ENCODE measurements at places on chromosomes 2 and 18. TPM values are rescaled to one million over a fixed set of nuclear protein-coding genes. Genes with fewer than 3 reads are reported as not detected.

GRCh38 chr2:2613279-2614199 is 282.5 kb upstream of the MYT1L start:
- peak; percentile 83 for DNase-seq

- DNase-seq: no peak
Observed at GRCh38 chr2:223979730-223980396, 22.6 kb downstream of the MRPL44 start.

TDRD15 gene
- total RNA-seq: not detected

- no peak for DNase-seq
Observed at GRCh38 chr2:176747928-176748327, 464.7 kb upstream of the HNRNPA3 start.

ARHGAP25 gene
- total RNA-seq: 3.6 TPM

DNA sequence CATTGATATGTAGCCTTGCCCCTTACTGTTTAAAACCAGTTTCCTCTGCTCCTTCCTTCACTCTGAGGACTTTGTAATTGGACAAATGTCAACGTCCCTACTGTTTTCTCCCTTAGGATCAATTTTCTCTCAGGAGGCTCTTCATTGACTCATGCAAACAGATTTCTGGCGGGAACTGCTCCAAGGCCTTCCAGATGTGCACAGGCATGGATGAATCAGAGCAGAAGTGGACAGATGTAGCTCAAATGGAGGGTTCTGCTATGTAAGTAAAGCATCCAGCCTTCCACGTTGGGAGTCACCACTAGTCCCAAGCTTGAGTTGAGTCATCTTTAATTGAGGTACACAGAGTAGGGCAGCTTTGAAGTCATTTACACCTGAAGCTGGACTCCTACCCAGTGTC is 34.1 kb upstream of the ZDBF2 start:
- no peak for DNase-seq

FSIP2 gene
- 5.9 TPM for total RNA-seq

GRCh38 chr2:16117791-16118610 is 177.7 kb downstream of the MYCN start:
- no peak for DNase-seq

DNA sequence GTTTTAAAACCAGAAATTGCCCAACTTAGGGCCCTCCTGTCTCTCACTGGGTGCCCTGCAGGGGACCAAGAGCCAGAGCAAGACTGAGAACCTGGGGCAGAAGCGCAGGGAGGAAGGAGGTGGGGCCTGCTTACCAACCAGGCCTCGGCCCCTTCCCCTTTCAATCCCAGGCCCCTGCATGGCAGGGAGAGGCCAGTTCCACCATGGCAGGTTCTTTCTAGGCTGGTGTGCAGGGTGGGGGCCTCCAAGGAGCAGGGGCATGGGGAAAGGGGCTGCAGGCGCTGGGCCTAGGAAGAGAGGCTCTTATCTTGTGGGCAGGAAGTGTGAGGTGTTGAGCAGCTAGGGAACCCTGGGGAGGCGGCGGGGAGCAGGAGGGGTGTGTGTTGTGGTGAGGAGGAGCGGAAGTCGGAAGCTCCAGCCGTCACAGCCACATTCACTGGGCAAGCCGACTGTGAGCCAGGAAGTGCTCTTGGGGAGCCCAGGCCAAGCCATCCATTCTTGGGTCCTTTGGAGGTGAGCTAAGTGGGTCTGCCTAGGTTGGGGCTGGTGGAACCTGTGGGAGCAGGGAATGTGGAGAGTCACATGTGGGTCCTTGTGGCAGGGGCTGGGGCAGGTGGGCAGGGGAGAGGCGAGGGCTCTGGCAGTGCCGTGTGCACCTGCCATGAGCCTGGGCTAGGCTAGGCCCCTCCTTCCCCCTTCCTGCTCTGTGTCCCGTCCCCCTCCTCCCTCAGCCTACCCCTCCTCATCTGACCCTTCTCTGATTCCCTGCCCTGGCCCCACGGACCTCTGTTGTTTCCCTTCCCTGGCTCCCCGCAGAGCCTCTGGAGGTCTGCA is at the start of gene PSD4:
TSS of gene PSD4 (plus strand) at position 430 of the 834 bp plus-strand sequence. CDS start 8,486 bp downstream, outside the sequence.
- peak; percentile 56 for DNase-seq

GRCh38 chr18:78679031-78679430 is 300.6 kb upstream of the SALL3 start:
- no peak for DNase-seq

DNA sequence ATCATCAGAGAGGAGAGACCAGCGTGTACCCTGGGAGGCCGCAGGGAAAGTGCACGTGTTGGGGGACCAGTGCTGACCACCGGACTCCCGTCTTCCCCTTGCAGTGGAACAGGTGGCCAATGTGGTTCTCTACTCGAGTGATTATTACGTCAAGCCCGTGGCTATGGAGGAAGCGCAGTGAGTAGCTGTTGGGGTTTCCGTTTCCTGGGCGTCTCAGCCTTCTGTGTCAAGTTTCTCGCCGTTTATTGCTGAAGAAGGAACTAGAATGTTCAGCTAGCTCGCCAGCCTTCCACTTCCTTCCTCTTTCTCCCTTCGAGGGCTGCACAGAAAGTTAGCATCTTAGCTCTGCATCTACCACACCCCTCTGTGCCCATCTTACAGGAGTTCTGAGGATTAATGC is 22.8 kb upstream of the DGKD start:
- DNase-seq: peak; percentile 62

GRCh38 chr2:159695795-159696448 is 16.4 kb upstream of the MARCHF7 start:
- no peak for DNase-seq

DNA sequence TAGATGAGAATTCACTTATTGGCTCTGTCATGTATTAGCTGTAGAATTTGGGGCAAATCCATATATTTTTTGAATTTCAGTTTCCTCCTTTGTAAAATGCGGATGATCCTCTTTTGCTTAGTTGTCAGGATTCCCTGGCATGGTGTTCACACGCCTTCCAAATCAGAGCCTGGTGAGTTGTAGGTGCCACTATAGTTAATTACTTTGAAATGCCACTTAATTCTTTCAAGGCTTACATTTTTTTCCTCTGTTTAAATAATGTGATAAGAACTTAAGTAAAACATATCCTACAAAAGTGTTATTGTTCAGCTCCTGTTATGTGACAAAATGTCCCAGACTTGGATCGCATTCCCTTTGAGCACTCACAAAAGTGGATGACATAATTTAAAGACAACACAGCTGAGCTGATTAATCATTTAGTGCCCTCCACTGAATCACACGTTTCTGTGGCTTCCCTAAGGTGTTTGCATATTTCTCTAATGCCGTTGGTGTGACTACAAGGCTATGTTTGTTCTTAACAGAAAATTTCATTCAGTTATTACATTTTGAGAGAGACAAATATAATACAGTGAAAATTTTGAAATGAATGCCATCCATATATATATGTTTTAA is 471.2 kb upstream of the CHST9 start:
- no peak for DNase-seq

DNA sequence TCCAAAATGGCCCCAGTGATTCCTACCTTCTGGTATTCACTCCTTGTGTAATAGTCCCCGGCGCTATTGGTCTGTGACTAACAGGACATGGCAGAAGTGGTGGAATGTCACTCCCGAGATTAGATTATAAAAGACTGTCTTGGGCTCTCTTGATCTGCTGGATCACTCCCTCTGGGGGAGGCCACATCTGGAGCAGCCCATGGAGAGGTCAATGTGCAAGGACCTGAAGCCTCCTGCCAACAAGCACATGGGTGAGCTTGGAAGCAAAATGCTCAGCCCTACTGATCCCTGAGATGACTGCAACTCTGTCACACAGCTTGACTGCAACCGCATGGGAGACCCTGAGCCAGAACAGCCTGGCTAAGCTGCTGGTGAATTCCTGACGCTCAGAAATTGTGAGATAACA is 94.3 kb upstream of the GLI2 start:
- no peak for DNase-seq

DNA sequence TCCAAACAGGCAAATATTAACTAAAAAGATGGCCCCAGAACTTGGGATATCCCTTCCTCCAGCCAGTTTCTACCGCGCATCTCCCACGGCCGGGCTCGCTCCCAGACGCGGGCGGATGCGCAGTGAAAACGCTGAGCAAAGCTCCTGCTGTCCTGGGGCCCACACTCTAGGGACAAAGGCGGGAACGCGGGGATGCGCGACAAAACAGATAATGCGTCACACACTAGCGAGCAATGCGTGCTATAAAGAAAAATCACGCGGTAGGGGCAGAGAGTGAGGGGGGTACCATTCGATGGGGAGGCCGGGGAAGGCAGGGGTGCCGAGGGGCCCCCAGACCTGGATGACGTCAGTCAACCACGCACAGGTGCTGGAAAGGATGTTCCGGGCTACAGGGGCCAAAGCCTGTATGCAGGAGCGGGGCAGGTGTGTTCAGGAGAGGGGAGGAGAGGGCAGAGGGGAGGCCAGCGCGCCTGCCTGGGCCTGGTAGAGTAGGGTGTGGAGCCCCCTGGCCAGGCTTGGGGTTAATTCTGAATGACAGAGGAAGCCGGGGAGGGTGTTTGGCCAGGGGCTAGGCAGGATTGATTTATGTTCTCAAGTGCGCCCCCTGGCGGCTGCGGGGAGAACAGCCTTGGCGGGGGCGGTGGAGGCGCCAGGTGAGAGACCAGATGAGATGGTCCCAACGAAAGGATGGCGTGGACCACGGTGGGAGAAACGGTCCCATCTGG is 14.9 kb upstream of the ITM2C start:
- peak; percentile 63 for DNase-seq

DNA sequence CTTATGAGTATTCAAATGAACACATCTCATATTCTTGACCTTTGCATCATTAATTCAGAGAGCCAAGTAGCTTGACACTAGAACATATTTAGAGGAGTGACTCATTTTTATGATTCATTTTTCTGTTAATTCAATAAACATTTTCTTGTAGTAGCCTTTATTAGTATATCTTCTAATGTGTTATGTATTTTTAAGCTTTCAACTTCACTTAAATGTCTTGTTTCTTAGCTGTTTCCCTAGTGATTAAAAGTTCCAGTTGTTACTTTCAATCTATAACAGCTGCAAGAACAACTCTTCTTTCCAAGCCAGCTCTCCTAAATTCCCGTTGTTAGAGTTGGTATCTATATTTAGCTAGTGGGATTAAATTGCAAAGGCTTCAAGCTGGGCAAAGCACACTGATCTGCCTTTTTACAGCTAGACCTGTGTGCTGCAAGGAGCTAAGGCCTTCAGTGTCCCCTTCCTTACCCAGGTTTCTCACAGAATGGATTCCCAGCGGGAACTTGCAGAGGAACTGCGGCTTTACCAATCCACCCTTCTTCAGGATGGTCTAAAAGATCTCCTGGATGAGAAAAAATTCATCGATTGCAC is at the start of gene KLHL41:
TSS of gene KLHL41 (plus strand) at position 405 of the 588 bp plus-strand sequence. CDS start at position 482, 77 bp downstream.
- no peak for DNase-seq

GRCh38 chr2:223523551-223524001 is 78.6 kb downstream of the SCG2 start:
- DNase-seq: no peak

DNA sequence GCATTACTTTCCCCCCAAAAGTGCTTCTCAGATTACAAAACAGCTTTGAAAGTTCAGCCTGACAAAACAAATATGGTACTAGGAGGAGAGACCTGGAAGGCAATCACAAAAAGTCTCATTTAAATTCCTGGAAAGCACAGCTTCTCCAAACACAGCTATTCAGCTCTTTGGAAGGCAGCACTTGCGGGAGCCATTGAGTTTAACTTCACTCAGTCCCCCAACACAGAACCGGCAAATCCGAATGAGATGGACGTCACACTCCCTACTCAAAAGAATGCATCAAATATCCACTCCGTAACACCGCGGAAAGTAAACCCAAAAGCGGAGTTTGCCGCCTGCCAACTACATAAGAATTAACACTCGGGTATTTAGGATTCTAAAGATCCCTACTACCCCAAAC is 638 bp downstream of the ST6GAL2 start:
- DNase-seq: no peak

GRCh38 chr18:1653873-1654272 is 749.2 kb downstream of the ADCYAP1 start:
- DNase-seq: no peak

GPAT2 gene
- 2.4 TPM for total RNA-seq

GRCh38 chr2:16316456-16317210 is 349.0 kb downstream of the CYRIA start:
- DNase-seq: no peak

DNA sequence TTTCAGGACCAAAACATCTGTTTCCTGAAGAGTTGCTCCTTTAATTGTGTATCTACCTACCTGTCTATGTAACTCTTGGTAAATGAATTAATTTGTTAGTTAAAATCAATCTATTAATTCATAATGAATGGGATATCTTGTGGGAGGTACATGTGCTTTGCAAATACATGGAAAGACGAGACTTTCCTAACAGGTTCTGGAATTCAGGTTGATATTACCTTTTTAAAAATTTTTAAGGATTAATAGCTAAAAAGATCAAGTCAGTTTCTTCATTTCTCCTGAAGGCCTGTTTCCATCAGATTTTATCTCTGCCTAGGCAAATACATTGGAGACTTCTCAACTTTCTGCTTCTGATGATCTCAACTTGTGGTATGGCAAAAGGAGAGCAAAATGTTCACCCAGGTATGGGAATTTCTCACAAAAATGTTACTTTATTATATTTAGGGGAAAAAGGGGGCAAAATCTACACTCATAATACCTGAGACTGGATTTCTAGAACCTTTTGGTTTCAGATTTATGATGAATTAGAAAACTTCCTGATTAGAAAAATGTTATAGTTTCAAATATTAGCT is 7.4 kb downstream of the TFPI start:
- DNase-seq: no peak

VIT gene
- 0.21 TPM for total RNA-seq

DNA sequence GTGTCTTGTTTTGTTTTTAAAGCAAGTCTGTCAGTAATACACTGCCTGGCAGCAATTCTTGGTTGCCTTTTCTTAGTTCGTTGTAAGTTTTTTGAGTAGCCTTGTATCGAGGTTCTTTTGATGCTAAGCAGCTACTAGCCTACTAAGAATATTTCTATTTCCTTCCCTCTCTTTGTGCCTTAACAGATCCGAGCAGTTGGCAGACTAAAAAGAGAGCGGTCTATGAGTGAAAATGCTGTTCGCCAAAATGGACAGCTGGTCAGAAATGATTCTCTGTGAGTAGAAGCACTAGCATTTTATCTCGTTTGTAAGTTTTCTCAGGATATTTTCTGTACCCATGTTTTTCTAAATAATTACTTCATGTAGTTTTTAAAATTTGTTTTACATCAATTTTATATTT is 15.1 kb downstream of the MFF start:
- no peak for DNase-seq

DNA sequence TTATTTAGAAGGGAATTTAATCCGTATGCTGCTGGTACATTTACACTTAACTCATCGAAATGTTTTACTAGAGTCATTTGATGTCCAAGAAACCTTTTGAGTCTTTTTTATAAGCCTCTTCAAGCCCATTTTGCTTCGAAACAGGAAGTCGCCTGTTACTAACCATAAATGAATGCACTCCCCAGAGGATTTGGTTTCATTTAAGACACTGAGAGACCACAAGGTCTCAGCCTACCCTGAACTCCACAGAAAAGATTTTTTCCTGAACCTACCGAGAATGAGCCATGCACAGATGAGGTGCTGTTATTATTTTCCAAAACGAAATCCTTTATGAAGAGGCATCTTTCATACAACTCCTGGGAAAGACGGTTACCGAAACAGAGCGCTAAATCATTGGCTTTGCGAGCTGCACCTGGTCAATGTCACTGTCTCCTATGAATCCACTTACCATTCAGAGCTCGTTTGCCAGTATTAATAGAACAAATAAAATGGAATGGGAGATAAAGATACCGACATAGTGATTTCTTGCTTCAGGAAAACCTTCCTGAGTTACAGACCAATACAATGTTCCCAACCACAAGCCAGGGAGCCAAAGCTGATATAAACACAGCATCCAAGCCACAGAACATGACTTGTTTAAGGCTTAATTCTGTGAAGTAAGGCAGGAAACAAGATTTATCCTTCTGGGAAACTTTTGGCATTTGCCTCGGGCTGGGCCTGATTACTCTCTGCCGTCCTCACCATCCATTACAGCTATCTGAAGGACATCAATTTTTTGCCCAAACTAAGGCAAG is 382.1 kb downstream of the OSR1 start:
- peak; percentile 28 for DNase-seq
